Left kidney (tissue), 8 donors: ENCODE measurements at places on chromosomes 4 and X.

- DNase-seq, result no peak
These were observed 779.0 kb upstream of the INTU start for GRCh38 chr4:126853715-126854114.

DNA sequence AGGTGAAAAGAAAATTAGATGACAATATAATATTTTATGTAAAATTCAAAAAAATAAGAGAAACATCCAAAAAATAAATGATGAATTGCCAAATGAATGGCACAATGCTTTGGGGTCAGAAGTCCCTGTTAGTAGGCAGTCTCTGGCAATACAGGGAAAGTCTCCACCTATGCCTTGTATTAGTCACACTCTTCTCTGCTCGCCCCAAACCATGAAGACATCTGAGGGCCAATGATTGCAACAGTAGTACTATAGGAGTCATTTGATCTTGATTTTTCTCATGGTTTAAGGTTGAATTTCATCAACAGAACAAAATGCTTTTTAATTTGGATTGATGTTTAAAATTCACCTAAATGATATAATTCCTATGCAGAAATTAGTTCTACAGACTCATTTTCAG, 3.9 kb upstream of the PRSS12 start:
- DNase-seq, result no peak

- DNase-seq, result no peak
These were observed 18.7 kb upstream of the CDKL5 start for GRCh38 chrX:18406531-18407266.

DNA sequence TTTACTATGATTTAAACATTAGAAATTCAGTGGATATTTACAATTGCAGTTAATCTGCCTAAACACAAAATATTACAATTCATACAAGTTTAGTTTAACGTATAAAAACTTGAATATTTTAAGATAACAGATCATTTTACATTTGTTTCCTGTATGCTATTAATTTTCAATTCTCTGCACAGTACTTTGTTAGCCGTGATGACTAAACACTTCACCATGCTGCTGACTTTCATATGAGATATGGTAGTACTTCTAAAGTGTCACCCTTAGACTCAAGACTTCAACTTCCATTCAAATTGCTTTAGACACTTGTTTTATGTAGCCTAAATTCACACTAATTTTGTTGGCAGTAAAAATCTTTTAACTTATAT, 1646.4 kb upstream of the ADGRL3 start:
- DNase-seq, result no peak

- no peak for DNase-seq
These were observed 62.7 kb downstream of the MAML3 start for GRCh38 chr4:140091305-140091704.

GRCh38 chrX:103791228-103791627, 14.6 kb downstream of the PLP1 start:
- no peak for DNase-seq

GRCh38 chrX:55841962-55842752, 124.6 kb downstream of the RRAGB start:
- no peak for DNase-seq

DNA sequence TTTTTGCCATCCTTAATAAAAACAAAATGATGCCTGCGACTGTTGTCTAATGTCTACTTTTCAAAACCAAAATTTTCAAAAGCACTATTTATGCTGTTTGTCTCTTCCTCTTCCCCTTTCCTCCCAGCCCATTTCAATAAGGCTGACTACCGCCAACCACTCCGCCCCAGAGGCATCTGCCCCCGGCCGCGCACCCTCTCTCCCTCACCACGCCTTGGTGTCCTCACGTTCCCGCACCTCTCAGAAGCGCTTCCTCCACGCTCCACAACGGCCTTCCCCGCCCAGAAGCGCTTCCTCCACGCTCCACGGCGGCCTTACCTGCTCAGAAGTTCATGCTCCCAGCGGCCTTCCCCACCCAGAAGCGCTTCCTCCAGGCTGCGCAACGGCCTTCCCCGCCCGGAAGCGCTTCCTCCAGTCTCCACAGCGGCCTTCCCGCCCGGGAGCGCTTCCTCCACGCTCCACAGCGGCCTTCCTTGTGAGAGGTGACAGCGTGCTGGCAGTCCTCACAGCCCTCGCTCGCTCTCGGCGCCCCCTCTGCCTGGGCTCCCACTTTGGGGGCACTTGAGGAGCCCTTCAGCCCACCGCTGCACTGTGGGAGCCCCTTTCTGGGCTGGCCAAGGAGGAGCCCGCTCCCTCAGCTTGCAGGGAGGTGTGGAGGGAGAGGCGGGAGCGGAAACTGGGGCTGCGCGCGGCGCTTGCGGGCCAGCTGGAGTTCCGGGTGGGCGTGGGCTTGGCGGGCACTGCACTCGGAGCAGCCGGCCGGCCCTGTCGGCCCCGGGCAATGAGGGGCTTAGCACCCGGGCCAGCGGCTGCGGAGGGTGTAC, 490.4 kb upstream of the ZFP42 start:
- DNase-seq, result no peak
